ENCODE measurements at places on chromosomes 3 and 15. TPM values are rescaled to one million over a fixed set of nuclear protein-coding genes. Genes with fewer than 3 reads are reported as not detected.

Gene GABRG3
- polyA plus RNA-seq: not detected

- no peak for DNase-seq
Measured at GRCh38 chr15:29701151-29701550, 121.1 kb downstream of the TJP1 start.

Gene APOD
- 0.05 TPM for polyA plus RNA-seq

- no peak for DNase-seq
Measured at GRCh38 chr3:157100608-157101396, 59.1 kb downstream of the CCNL1 start.

DNA sequence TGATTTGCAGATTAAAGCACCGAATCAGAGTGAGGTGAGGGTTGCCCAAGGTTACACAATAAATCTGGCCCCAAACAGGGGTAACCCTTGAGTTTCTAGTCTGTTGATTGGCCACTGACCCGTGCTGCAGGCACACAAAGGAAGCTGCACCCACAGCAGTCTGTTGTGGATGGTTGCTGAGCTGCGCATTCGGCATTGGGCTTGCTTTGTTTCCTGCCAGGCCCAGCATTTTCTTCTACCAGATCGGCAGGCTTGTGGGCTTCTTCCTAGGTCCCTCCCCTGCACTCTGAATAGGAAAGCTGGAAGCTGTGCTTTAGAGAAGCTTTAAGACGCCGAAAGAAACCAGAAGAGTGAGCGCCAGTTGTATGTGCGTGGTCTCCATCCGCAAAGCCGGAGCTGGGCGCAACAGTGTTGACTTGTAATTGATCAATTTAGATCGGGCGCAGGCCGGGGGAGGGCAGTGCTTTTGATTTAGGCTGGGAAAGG lies 12.1 kb downstream of the B3GNT5 start:
- DNase-seq: no peak

GRCh38 chr15:90617171-90617570 lies 87.4 kb downstream of the CRTC3 start:
- no peak for DNase-seq

GRCh38 chr3:143786219-143787191 lies 61.8 kb downstream of the SLC9A9 start:
- no peak for DNase-seq

DNA sequence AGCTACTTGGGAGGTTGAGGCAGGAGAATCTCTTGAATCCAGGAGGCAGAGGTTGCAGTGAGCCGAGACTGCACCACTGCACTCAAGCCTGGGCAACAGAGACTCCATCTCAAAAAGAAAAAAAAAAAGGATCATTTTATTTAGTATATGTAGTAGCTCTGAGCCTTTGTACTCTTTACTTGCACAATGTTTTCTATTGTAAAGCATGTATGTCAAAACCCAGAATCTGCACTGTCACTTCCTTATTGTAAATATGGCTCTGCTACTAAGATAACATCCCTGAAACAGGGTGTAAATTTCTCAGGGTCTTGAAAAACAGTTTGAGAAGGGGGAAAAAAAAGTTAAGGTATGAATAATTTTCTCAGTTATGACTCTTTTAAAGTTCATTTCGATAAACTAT lies 35.1 kb downstream of the SLMAP start:
- DNase-seq: no peak

- DNase-seq: no peak
Measured at GRCh38 chr3:66394019-66394752, 106.6 kb downstream of the LRIG1 start.

DNA sequence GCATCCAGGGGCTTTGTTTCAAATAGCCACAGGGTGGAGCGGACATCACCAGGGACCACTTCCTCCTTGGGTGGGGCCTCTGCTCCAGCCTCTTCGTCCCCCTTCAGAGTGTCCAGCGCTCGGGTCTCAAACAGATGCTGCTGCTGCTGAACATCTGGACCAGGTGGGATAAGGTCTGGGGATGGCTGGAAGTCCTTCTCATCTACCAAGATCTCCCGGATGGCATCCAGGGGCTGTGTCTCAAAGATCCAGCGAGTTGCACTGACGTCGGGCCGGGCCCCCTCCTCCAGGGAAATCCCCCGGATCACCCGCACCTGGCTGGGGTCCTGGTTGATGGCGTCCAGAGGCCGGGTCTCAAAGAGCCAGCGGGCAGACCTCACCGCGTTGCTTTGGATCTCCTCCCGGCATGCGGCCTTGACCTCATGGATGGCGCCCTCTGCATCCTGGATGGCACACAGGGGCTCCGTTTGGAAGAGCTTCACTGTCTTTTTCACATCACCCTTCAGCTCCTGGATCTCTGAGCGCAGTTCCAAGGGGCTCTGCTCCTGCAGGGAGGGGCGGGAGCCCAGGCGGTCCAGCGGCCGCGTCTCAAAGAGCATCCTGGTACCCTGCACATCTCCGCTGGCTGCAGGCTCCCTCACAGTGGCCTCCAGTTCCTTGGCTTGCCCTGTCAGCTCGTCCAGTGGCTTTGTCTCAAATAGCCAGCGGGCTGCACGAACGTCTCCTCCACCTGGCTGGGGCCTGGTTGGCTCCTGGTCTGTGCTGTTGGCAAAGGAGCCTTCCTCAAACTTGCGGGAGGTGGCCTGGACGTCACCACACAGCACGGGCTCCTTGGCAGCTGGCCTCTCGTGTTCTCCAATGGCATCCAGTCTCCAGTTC lies 3.9 kb downstream of the XIRP1 start:
- no peak for DNase-seq

Gene CD276
- polyA plus RNA-seq: 60.1 TPM

Gene MESP1
- polyA plus RNA-seq: 0.74 TPM

Gene TNNC1
- 2.6 TPM for polyA plus RNA-seq

Gene CD86
- polyA plus RNA-seq: not detected

Gene SOX14
- polyA plus RNA-seq: not detected

Gene GOLGA6D
- 0.02 TPM for polyA plus RNA-seq

- no peak for DNase-seq
Measured at GRCh38 chr3:45127130-45127822, 18.9 kb downstream of the CDCP1 start.

Gene CTXN2
- 0.02 TPM for polyA plus RNA-seq

- DNase-seq: no peak
Measured at GRCh38 chr3:133832802-133833144, 27.2 kb downstream of the SRPRB start.

Gene FBXO40
- polyA plus RNA-seq: not detected

- DNase-seq: no peak
Measured at GRCh38 chr3:174949523-174949922, 90.4 kb downstream of the NAALADL2 start.

DNA sequence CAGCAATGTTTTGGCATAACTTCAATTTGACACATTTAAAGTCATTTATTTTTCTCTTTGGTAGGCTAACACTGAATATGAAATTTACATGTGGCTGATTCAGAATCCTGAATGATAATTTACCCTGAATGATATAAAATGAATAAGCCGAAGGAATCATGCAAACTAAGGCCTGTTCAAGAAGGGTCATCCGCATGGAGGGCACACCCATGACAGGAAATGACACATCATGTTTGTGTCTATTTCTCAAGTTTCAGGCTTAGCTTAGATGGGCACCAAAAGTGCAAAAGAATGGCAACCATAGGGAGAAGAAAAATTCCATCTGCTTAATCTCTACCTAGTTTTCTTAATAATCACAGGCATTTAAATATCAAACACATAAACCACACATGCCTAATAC lies 141.5 kb downstream of the DUT start:
- no peak for DNase-seq

DNA sequence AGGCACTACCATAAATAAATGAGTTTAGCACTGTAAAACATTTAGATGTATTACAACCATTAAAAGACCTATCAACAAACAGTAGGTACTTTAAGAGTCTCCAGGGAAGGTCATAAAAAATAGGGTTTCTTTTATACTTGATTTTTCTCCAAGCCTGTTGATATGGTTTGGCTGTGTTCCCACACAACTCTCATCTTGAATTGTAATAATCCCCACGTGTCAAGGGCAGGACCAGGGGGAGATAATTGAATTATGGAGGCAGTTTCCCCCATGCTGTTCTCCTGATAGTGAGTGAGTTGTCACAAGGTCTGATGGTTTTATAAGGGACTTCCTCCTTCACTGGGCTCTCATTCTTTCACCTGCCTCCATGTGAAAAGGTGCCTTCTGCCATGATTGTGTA lies 468.9 kb upstream of the UBE2E2 start:
- DNase-seq: no peak

- no peak for DNase-seq
Measured at GRCh38 chr15:64478863-64479262, 18.5 kb downstream of the ZNF609 start.

DNA sequence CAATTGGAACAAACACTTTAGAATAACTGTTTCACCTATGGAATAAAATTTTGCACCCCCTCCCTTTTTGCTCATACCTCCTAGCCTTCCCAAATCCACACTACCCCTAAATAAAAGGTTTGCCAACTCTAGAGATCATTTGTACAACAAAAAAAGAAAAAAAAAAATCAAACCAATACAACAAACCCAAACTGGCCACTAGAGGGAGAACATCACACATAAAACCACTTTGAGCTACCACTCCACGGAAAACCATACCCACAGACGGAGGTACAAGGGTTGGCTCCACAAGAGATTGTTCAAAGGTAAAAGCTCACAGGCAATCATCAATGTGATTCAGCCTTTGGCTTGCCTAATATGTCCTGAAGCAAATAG lies 47.6 kb downstream of the SETMAR start:
- peak; percentile 64 for DNase-seq

DNA sequence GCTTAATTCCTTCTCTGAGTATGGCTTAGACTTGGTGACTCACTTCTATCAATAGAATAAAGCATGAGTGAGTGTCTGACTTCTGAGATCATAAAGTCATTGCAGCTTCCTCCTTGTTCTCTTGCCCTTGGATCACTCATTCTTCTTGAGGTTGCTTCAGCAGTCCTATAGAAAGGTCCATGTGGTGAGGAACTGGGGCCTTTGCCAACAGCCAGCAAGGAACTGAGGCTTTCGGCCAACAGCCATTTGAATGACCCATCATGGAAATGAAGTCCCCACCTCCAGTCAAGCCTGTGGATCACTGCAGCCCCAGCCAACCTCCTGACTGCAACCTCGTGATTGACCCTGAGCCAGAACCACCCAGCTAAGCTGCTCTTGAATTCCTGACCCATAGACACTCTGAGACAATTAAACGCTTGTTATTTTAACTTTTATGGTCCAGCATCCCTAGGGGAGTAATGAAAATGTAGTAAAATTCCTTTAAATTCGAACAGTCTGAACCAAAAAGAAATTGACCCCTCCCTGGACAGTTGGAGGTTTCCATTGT lies 84.5 kb downstream of the WDR76 start:
- no peak for DNase-seq

Gene NR2C2
- 13.1 TPM for polyA plus RNA-seq

- no peak for DNase-seq
Measured at GRCh38 chr3:160126761-160127160, 98.5 kb upstream of the C3orf80 start.

DNA sequence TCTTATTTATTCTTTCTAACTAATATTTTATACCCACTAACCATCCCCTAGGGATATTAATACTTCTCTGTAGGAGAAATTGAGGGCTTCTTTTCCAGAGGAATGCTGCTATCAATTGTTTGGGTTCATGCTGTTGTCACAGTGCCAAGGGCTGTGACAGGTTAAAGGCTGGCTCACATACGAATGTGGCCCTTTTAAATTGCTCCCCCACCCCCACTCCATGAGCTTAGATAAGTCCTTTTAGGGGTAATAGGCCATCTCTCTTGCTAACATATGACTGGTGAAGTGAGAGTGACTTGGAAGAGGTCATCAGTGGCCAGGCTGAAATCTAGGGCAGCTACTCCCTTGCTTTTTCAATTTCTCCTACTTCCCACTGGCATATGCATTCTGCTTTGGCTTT lies 121.9 kb upstream of the DPH6 start:
- DNase-seq: no peak

Gene UROC1
- polyA plus RNA-seq: not detected

Gene FOXL2NB
- not detected for polyA plus RNA-seq

All from SK-N-SH (cell line).